ENCODE measurements at places on chromosomes 6 and 20.

DNA sequence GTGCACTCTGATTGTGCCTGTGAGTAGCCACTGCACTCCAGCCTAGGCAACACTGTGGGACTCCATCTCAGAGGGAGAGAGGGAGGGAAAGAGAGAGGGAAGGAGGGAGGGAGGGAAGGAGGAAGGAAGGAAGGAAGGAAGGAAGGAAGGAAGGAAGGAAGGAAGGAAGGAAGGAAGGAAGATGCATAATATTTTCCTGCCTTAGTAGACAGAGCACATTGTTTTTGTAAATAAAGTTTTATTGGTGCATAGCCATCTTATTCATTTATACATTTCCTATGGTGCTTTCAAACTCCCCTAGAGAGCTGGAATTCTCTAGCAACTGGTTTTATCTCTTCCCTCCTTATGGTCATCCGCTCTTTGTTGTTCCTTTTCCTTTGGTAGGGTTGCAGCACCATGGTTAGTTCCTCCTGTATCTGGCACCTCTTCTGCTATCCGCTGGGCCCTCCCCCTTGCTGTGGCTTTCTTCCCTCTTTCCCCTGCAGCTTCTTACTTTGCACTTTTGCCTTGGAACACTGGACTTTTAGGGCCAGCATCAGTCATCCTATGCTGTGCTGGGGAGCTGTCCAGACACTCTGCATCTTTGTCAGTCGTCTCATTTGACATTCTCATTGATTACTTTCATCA, 20.2 kb downstream of the GPR6 start:
- DNase-seq: no peak

DNA sequence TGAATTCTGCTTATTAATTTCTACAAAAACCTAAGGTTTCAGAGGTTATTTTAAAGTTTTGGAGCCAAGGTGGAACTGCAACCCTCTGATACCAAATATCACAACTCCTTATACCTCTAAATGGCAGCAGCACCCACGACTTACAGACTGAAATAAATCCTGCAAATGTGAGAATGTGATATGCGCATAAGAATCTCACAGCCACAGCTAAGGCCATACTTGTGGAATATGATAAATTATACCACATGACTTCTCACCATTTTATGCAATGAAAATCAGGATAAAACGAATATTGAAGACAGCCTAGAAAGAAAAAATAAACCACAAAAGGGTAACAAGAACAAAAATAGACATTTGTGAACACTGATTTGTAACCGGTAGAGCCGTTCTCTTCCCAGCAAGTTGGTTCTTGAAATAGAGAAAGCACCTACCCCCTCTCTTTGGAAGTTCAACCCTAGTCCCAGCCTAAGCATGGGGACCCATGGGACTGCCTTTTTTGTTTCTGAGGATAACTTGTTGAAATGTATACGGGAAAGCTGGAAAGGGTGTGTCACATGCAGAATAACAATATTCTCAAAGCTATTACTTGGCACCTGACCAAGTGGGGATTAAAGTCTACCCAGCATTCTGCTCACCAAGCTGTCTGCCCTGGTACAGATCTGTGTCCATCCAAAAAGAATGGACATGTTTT, 47.1 kb upstream of the MCM9 start:
- no peak for DNase-seq

DNA sequence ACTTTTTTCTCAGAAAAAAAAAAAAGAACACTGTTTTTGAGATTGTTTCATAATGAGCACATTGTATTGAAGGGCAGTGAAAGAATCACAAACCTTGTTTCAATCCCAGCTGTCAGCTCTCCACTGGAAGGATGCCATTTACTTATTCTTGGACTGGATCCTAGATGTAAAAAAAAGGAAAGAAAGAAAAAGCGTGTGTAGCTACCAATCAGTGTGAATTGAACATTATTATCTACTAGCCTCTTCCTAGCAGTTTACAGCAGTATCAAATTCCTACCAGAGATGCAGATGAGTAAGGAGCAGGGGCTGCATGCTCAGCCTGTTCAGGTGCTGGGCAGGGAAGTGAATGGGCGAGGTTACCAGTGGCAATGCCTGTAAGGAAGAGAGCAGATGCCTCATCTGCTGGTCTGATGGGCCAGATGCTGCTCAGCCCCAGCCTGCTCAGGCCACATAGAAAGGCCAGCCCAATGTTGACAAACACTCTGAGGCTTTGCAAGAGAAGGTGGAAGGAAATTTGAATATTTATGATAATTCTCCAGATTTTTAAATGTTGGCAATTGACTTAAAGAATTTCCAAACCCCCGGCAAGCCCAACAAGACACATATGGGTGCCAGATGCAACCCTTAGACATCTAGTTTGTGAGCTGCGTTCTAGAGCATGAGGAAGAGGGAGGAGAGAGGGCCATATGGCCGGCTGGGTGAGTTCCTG, 189.5 kb downstream of the IBTK start:
- no peak for DNase-seq

DNA sequence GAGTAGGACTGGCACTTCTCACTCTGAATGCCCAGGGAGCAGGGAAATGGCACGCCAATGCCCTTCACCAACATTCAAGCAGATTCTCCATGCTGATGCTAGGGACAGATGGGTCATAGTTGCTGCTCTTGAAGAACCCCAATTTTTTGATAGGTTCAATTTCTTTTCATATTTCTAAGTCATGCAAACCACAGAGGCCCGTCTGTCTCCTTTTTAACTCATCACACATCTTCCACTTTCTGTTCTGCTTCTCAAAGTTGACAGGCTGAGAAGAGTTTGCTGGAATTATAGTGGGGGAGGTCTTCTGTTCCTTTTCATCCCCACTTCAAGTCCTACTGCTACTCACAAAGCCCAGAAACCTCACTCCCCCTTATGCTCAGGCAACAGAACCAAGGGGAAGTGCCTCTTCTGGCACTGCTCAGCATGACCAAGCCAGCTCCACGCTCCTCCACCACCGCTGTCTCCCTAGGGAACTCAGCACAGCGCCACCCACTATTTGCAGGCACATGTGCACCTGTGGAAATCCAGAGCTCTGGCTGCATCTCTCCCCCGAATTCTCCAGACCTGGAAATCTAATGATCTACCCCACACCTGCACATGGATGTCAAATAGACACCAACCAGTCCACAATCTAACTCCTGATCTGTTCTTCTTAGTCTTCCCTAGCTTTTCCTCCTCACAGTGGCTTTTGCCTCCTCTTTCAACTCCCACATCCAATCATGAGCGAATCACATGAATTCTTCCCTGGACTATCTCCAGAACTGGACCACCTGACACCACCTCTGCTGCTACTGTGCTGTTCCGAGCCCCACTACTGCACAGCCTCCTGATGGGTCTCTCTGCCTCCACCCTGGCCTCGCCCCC, 10.7 kb downstream of the ZBTB24 start:
- DNase-seq: no peak

- no peak for DNase-seq
These were observed 38.4 kb downstream of the RRBP1 start for GRCh38 chr20:17643531-17644188.

All from left lobe of liver (tissue), 2 donors.